ENCODE measurements at places on chromosomes 6 and 20.
A peak's percentile ranks its signal among the peaks of the same experiment; 100 is the strongest.

GRCh38 chr6:29005183-29005885 lies at the start of gene ZNF311:
TSS of gene ZNF311 (minus strand) at chr6:29005315. CDS start at chr6:29003954, 1,361 bp downstream.
- no peak for DNase-seq

DNA sequence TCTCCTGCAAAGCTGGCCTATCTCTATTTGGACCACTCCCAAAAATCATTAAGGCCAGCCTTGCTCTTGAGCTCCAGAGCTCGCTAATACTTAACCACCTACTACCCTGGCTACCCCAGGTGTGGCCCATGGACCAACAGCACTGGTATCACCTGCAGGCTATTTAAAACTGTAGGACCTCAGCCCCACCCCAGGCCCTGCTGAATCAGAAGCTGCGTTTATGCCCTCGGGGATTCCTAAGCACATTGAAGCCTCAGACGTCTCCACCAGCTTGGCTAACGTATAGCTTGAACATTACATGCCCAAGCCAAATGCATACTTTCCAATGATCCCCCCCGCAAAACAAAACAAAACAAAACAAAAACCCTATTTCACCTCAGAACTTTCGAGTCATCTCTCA lies 19.7 kb upstream of the SPAG4 start:
- no peak for DNase-seq

GRCh38 chr6:34731393-34732060 lies 25.8 kb upstream of the SNRPC start:
- DNase-seq: no peak

GRCh38 chr6:21595285-21596144 lies 2.0 kb downstream of the SOX4 start:
- DNase-seq: no peak

DNA sequence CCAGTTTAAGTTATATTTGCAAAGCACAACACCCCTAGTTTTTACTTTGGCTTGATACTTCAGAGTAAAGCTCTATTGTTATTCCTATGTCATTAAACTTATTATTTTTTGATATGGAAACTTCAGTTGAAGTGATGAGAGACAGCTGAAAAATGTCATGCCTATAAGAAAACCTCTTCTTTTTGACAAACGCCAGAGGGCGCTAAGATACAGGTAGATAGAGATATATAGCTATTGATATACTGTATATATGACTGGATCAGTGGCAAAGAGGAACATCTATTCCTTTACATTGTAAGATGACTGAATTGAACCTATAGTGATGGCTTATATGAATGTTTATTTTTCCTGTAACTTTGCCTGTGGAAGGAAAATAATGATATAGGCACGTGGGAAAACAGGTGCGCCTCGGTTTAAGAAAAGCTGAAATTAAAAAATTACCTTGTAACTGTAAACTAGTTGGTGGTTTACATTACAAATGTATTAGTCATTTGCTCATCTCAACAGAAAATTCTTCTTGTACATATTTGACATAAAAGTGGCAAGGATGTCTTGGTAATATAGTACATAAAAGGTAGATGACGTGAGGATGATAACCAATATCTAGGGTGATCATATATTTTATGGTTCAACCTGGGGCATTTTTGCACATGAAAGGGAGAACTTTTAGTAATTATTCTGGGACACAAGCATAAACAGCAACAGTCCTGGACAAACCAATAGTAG lies 74.1 kb downstream of the LAMA4 start:
- no peak for DNase-seq

GRCh38 chr20:40104959-40105358 lies 584.1 kb downstream of the MAFB start:
- DNase-seq: no peak

DNA sequence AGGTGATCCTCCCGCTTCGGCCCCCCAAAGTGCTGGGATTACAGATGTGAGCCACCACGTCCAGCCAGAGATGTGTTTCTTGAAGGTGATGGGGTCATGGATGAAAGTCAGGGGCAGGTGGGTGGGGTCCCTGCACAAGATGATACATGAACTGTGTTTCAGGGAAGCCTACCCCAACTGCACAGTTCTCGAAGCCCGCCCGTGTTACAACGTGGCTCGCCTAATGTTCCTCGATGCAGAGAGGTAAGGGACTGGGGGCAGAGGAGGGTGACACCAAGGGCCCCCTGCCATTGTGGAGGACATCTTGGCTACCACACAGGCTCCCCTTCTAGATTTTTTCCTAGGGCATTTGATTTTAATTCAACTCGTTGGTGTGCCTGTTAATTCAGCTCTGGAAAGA lies 11.9 kb upstream of the CAPN11 start:
- no peak for DNase-seq

DNA sequence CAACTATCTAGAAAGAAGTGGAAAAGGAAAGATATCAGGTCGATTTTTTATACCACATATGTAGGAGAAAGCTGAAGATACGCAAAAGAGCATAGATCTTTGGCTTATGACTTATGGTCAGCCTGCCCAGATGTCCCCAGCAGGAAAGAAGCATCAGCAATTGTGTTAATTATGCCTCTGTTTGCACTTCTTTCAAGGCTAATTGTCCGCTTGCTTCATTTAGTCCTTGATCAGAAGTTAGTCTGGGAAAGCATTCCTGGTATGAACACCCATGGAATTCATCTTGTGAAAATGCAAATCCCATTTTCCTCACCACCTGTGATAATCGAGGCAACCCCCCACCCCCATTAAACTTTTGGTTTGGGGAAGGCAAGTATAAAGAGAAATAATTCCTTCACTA lies 62.8 kb downstream of the ATP9A start:
- no peak for DNase-seq

- no peak for DNase-seq
Measured at GRCh38 chr20:46328200-46328882, 20.0 kb upstream of the CDH22 start.

DNA sequence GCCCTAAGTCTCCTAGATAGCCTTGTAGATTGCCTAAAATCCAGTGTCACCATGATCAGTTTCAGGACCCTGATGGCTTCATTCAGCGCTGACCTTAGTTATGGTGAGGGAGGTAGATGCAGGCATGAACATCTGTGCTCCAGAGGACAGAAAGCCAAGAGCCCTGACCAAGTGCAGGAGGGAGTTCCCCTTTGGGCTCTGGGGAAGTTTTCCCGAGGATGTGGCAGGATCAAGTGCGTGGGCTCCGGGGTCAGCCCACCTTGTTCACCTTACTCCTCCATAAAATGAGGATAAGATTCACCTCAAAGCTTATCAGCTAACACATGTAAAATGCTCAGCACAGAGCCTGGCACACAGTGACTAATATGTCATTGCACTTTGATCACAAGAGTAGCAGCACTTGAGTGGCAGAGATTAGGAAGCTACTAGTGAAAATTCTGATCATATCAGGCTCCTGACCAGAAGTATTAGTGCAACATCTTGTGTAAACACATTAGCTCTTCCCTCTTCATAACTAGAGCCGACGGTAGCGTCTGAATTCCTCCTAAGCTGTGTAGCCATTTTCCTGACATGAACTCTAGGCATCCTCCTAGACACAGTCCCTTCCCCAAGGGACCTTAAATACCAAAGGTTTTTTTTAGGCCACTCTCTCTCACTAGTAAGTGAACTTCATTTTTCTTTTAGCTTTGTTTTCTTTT lies 125.2 kb downstream of the SULF2 start:
- DNase-seq: no peak

DNA sequence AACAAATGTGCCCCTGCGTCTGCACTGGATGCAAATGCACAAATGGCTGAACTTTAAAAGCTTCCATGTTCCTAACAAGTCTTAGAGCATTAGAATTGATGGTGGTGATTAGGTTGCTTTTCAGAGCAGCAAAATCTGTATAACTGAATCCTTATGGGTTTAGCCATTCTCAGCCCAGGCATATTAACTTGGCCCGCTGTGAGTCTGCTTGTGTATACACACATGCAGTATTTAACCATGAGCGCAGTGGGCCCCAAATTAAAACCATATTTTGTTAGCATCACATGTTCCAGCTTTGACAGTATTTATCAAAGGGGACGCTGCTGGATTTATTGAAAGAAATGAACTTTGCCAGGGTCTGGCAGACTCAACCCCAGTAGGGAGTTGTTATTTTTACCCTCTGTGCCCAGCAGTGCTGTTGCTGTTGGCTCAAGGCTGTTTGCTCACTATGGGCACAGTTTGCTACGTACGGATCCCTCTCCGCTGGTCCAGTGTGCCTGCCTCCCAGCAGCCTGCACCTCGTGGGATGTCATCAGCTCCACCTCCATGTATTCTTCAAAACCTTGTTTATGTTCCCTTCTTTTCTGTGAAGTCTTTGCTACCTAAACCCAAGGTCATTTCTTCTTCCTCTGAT lies 144.7 kb downstream of the QRSL1 start:
- DNase-seq: no peak

DNA sequence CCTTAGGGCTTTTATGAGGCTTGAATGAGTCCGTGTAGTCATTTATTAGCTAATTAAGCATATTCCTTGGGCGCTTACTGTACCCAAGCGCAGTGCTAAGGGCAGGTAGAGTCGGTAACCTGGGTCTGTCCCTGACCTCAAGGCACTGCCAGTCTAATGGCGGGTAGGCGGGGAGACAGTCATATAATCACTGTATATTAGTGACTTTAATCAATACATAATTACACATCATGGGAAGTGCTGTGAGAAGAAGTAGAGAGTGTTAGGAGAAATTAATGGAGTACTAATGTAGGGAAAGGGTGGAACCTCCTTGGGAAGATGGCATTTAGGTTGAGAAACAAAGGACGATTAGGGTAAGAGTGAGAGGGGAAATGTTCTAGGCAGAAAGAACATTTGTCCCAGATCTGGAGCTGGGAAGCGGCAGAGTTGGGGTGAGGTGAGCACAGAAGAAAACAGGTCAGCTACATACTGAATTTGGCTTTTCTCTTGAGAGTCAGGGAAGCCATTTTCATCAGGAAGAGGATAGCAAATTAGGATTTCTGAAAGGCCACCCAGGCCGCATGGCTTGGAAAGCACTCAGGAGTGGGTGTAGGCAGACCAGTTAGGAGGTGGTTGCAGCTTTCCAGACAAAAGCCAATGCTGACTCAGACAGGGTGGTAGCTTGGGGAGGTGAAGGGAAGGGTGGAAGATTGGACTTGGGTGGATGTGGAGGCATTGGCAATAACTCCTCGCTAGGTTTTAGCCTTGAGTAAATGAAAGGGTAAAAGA lies 954 bp upstream of the BLCAP start:
- DNase-seq: no peak

GRCh38 chr20:49186535-49187329 lies 1.4 kb downstream of the STAU1 start:
- DNase-seq: no peak

DNA sequence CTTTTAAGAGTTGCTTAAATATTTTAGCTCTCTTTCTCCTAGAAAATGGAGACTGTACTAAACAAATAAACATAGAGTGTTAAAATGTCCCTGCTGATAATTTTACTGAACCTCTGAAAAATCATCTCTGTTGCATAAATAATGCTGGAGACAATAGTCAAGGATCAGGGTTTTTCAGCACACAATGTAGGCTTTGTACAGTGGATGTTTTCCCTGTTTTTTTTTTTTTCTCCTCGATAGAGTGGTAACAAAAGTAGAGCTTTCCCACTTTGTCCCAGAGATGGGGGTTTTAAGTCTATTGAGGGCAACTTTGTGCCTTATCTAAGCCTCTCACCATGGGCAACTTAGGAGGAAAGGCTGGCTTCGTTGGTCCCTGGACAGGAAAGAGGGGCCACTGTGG lies 222.6 kb upstream of the HDDC2 start:
- no peak for DNase-seq

GRCh38 chr6:43742931-43743632 lies 26.9 kb upstream of the VEGFA start:
- no peak for DNase-seq

GRCh38 chr6:38976801-38977500 lies 71.6 kb upstream of the GLP1R start:
- DNase-seq: no peak

DNA sequence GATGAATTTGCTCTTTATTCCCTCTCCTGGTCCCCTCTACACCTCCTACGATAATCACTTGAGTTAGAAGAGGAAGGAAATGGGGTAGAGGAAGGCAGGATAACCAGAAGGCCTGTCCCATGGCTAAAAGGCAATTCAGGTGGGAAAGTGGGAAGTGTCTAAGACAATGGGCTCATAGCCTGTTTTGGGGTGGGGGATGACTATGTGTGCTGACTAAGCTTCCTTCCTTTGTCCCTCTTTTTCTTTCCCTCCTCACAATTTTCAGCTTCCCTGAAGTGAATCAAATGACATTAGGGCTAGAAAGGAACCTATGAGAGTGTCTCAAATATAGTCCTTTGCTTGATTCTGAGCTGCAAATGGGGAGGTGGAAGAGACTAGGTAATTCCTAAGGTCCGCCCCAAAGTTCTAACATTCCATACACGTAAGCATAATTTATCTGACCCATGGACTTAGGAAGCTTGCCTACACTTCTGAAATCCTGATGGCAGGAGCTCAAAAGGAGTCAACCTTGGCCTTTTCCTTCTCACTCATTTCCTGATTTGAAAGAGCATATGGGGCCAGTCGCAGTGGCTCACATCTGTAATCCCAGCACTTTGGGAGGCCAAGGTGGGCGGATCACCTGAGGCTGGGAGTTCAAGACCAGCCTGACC lies 24.3 kb downstream of the EDEM2 start:
- DNase-seq: no peak

DNA sequence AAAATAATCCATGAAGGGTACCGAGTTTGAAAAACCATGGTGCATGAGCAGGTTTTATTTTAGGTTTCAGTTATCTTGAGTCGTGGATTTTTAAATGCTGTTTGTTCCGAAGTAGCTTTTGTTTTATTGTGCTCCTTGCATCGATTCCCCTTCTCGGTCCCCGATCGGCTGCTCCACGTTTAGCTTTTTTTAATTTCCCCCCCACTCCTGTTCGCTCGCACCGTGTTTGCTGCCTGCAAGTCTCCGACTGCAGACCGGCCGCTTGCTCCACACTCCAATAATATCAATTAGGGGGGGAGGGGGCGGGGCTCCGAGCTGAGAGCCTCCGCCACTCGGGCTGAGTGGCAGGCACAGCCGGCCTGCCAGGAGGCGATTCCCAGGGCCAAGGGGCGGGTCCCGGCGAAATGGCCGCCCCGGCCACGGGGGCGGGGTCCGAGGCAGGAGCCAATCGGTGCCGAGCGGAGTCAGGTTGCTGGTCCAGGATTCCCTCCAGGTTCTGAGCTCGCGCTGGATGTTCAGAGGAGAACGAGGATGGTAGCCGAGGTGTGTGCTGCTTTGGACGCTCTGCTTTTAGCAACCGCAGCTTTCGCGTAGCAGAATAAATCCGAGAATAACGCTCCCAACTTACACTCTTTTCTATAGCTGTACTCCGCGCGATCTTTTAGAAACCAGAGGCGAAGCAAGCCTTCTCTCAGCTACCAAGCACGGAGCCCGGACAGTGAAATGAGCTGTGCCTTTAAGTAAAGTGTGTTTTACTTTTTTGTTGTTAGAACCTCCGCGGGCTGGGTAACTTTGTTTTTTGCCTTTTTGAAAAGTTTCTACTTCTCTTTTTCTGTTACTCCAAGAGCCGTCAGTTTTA lies at the start of gene EPHA7:
TSS of gene EPHA7 (minus strand) at position 256 of the 859 bp plus-strand sequence. CDS start at position 38, 218 bp downstream.
- DNase-seq: peak; percentile 97

DNA sequence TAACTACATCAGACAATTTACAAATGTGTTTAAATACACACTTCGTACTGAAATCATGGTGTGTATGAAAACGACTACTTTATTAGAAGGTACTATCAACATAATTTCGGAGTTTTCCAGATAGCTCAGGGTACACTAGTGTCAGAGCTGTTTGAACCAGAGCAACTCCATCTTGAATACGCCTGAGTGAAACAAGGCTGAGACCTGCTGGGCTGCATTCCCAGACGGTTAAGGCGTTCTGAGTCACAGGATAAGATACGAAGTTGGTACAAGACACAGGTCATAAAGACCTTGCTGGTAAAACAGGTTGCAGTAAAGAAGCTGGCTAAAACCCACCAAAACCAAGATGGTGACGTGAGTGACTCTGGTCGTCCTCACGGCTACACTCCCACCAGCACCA lies 167.6 kb downstream of the THBS2 start:
- DNase-seq: no peak

GRCh38 chr6:151012321-151013294 lies 147.1 kb downstream of the MTHFD1L start:
- no peak for DNase-seq
